ENCODE measurements at places on chromosomes 7 and 10.

DNA sequence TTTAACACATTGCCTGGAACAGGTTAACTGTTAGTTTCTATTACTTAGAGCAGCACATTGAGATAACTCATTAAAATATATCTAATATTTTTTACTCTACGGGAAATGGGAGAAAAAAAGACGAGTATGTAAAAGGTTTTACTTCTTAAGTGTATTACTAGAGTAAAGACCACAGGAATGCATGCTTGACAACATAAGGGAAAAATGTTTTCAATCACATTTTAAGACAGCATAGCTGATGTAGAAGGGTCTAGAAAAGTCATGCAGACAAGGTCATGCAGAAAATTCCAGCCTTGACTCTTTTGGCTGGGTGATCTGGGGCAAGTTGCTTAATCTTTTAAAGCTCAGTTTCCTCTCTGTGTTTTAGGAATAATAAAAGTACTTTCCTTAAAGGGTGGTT is 806.2 kb downstream of the CNTNAP2 start:
- DNase-seq: no peak

- no peak for DNase-seq
Measured at GRCh38 chr7:31690935-31691334, 3.9 kb downstream of the PPP1R17 start.

GRCh38 chr10:43808136-43808535 is 159.5 kb upstream of the ZNF32 start:
- no peak for DNase-seq

DNA sequence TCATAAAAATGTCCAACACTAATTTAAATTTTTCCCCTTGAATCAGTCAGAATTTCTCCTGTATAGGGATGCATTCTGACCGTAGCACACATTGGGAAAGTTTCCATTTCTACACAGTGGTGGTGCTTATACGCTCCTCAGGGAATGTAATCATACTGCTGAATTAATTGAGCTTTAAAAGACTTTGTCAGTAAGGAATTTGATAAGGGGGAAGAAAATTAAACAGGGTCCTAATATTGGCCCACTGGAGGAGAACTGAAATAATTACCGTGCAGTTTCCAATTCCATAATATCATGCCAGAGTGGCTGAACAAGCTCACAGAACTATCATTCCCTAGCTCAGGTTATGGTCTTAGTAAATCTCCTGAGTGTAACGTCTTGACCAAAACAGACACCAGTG is 1041.9 kb downstream of the NRG3 start:
- no peak for DNase-seq

DNA sequence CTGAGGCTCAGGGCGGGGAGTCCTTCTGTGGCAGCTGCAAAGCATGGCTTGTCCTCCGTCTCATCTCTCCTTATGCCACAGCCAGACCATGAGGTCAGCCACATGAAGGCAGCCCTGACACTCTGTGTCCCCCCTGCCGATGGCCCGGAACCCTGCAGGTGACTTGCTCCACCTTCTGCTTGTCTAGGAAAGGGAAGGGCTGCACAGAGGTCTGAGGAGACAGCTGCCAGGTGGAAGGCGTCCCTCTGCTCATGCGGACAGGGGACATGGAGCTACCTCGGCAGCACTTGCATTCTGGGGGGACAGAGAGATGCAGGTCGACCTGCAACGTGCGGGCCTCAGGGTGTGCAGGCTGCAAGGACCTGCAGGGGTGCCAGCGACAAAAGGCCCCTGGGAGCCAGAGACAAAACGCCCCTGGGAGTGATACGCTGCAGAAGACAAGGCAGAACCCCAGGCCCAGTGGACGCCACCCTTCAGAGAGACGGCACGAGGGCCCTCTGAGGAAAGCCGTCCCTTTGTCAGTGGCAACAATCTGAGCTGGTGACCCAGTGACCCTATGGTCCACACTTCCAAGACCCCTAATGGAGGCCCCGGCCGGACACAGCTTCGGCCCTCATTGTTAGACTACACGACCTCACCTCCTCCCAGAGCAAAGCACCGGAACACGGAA is 205.2 kb upstream of the PPP2R2D start:
- no peak for DNase-seq

- no peak for DNase-seq
Measured at GRCh38 chr10:132507409-132507955, 30.1 kb upstream of the INPP5A start.

DNA sequence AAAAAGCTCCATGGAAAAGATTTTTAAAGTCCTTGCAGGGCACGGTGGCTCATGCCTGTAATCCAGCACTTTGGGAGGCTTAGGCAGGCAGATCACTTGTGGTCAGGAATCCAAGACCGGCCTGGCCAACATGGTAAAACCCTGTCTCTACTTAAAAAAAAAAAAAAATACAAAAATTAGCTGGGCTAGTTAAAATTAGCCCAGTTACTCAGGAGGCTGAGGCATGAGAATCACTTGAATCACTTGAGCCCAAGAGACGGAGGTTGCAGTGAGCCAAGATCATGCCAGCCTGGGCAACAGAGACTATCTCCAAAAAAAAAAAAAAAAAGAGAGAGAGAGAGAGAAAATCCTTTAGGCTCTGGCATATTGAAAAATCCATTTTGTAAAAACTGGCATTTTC is 61.9 kb downstream of the CCDC6 start:
- DNase-seq: no peak

- no peak for DNase-seq
Measured at GRCh38 chr7:106260136-106260561, 24.6 kb downstream of the NAMPT start.

GRCh38 chr10:1408651-1409367 is 328.5 kb downstream of the ADARB2 start:
- DNase-seq: no peak

- no peak for DNase-seq
Measured at GRCh38 chr7:11379641-11380040, 406.0 kb downstream of the PHF14 start.

- no peak for DNase-seq
Measured at GRCh38 chr7:153061910-153062528, 302.5 kb downstream of the ACTR3B start.

- no peak for DNase-seq
Measured at GRCh38 chr7:157760004-157760730, 423.4 kb downstream of the DNAJB6 start.

- no peak for DNase-seq
Measured at GRCh38 chr10:78211561-78212051, 177.9 kb downstream of the RPS24 start.

DNA sequence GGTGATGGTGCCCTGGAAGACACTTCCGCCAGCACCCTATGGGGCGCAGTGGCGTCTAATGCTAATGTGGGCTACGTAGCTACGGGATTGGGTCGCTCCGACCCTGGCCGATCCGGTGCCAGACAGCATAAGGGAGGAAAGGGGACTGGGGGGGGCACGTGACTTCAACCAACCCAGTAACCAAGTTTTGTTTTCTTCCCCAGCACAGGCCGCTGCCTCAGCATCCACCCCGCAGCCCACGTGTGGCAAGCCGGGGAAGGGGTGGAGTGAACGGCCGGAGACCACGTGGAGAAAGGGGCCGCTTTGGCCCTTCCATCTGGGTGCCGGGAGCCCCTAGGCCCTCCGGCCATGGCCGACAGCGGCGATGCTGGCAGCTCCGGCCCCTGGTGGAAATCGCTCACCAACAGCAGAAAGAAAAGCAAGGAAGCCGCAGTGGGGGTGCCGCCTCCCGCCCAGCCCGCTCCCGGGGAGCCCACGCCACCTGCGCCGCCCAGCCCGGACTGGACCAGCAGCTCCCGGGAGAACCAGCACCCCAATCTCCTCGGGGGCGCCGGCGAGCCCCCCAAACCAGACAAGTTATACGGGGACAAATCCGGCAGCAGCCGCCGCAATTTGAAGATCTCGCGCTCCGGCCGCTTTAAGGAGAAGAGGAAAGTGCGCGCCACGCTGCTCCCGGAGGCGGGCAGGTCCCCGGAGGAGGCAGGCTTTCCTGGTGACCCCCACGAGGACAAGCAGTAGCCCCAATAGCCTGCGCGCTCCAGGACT is 2.5 kb downstream of the PRR15 start:
- DNase-seq: no peak

- DNase-seq: no peak
Measured at GRCh38 chr7:30761214-30762156, 9.6 kb downstream of the INMT start.

GRCh38 chr7:55024776-55025175 is 6.0 kb downstream of the EGFR start:
- DNase-seq: no peak

DNA sequence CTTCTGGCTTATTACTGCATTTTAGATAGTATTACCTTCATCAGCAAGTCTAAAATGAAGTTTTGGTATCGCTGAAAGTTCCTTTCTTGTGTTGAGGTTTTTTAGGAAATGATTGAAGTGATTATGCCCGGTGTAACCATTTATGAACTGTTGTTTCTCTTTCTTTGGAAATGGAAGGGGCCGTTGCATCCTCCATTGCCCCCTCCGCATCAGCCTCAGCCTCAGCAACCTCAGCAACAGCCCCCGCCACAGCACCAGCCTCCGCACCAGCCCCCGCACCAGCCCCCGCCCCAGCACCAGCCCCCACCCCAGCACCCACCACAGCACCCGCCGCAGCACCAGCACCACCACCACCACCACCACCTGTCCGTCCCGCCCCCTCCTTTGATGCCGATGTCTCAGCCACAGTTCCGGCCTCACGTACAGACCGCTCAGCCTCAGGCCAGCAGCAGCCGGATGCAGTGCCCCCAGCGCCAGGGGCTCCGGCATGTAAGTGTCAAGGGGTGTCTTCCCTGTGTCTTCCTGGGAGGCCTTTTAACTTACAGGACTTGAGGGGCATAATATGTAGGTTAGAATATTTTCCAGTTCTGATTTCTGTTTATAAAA is 72.6 kb downstream of the SHH start:
- no peak for DNase-seq

DNA sequence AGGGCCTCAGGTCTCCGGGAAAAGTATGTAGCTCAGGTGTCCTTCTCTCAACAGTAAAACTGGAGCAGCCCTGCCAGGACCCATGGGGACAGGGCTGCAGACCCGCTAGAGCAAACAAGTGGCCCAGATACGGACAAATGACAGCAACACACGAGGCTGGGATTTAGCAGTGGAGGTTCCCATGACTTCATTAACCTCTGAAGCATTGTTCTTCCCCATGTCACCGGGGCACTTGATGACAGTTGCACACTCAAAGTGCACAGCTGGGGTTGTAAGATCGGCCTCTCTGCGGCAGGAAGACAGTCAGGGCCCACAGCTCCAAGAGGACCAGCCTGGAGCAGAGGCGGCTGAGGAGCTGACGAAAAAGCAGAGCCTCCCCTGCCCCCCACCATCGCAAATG is 12.5 kb upstream of the PODXL start:
- DNase-seq: no peak

DNA sequence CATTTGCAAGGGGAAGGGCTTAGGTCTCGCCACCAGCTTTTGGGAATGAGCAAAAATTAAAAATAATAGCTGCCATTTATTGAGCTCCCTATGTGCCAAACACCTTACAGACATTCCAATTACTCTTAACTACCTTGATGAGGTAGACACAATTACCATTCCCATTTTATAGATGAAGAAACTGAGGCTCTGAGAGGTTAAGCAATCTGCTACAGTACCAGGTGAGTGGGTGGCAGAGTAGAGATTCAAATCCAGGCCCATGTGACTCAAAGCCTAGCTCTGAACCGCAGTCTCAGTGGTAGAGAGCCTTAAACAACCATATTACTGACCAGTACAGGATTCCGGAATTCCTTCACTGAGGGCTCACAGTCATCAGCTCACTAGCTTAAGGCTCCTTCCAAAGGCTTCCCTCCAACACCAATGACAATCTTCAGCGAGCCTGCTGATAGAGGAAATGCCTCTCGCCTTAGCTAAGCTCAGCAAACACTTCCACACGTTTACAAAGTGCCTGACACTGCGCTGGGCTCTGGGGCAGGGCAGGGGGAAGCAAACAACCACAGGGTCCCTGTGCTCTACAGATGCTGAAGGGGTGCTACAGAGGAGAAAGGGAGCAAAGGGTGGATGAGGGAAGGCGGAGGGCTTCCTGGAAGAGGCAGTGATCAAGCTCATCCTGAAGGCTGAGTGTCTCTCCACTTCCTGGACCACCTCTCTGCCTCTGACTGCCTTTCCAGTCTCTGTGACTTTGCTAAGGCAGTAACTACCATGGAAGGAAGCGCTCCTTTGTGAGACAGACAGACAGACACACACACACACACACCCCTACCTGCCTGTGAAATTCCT is 7.4 kb downstream of the LRRC20 start:
- no peak for DNase-seq

- DNase-seq: no peak
Measured at GRCh38 chr7:95690367-95690947, 81.9 kb upstream of the DYNC1I1 start.

DNA sequence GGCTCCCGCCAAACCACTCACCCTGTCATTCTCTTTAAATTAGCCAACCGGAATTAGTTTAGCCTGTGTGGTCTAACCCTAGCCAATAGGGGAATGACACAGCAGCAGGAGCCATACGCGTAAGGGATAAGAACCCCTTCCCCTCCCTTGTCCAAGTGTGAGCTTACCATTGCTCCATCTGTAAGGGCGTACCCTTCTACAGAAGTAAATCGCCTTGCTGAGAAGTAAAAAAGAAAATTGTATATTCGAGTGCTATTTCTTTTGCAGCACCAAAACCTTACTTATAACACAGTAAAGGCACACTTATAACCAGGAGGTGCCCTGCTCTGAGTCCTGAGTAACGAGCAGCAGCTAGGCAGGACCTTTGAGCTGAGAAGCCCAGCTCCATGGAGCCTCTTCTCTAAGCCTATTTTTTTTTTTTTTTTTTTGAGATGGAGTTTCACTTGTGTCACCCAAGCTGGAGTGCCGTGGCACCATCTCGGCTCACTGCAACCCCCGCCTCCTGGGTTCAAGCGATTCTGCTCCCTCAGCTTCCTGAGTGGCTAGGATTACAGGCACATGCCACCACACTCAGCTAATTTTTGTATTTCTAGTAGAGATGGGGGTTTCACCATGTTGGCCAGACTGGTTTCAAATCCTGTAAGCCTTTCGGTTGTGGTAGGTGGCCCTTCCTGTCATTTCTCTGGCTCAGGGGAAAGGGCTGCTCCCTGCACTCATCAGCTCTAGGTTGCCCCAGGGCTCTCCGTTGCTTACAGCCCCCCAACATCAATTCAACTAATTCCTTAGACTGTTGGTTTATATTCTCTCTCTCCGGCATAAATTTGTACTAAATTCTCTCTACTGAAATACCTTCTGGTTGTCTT is 73.3 kb downstream of the NSUN6 start:
- no peak for DNase-seq

- DNase-seq: no peak
Measured at GRCh38 chr7:106201164-106201563, 83.6 kb downstream of the NAMPT start.

GRCh38 chr7:153640586-153640985 is 411.6 kb upstream of the DPP6 start:
- DNase-seq: no peak

DNA sequence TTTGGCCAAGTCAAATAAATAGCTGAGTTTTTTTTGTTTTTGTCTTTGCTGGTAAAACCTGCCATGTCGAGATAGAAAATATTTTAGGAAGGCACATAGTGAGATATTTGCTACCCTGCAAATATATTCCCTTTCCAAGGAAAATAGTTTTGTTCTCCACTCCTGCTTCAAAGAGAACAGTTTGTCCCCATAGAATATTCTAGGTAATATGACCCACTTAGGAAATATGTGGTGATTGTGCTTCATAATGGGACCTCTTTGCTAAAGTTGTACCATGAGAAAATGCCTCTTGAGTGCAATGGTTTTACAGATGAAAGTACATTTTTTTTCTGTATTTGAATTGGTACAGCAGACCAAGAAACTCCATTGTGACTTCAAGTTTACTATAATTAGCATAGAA is 41.6 kb downstream of the SMNDC1 start:
- no peak for DNase-seq

- no peak for DNase-seq
Measured at GRCh38 chr7:132083126-132083525, 493.1 kb downstream of the PLXNA4 start.

All from activated CD4-positive, alpha-beta T cell treated with anti-CD3 and anti-CD28 coated beads, Interleukin-2, amount 50 U/mL, for 24 hours (primary cell).